Activated T-helper 2 cell treated with anti-CD3 and anti-CD28 coated beads, Interferon-gamma antibody, Interleukin-2, Interleukin-4, amounts not matched to agents 10 μg/mL and 5 μg/mL and 100 μg/mL, durations not matched to agents 14 hours and 24 hours and 36 hours (primary cell): ENCODE measurements at places on chromosomes 1 and 21. TPM values are rescaled to one million over a fixed set of nuclear protein-coding genes. Genes with fewer than 3 reads are reported as not detected.

The ERVH48-1 gene
- total RNA-seq = 0.21 and 0.30 TPM in 2 replicates

The KRTAP10-7 gene
- total RNA-seq = not detected in 2 replicates

The PEF1 gene
- 56.5 and 61.5 TPM in 2 replicates for total RNA-seq

The GIPC2 gene
- total RNA-seq = 0.07 and 0.09 TPM in 2 replicates

The DUSP10 gene
- total RNA-seq = 21.0 and 21.7 TPM in 2 replicates

The AIRE gene
- not detected in 2 replicates for total RNA-seq

The SLC26A9 gene
- total RNA-seq = not detected in 2 replicates

The C1orf87 gene
- total RNA-seq = not detected in 2 replicates

The FCAMR gene
- not detected in 2 replicates for total RNA-seq
